Inflammatory macrophage (primary cell): ENCODE measurements at places on chromosomes 1 and 21.

DNA sequence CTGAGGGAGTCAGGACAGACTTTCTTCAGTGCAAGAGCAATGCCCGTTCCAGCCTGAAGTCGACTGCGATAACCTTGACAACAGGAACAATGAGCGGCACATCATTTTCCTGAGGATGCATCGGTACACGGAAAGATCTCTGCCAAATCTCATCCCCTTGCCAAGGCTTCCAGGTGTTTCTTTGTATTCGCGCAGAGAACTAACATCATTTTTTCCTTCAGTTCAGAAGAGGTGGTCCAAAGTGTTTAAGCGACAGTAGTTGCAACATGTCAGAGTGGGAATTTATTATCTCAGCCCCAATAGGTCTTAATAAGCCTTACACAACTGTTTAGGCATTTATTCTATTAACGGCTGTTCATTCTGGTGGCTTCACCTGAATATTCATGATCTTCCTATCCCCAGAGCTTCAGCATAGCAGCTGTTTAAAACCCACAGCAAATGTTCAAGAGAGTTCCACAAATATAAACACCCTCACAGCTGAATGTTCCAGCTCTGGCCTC, 129.7 kb upstream of the NFIA start:
- no peak for DNase-seq

- no peak for DNase-seq
Observed at GRCh38 chr21:37784591-37785318, 131.5 kb downstream of the KCNJ6 start.

DNA sequence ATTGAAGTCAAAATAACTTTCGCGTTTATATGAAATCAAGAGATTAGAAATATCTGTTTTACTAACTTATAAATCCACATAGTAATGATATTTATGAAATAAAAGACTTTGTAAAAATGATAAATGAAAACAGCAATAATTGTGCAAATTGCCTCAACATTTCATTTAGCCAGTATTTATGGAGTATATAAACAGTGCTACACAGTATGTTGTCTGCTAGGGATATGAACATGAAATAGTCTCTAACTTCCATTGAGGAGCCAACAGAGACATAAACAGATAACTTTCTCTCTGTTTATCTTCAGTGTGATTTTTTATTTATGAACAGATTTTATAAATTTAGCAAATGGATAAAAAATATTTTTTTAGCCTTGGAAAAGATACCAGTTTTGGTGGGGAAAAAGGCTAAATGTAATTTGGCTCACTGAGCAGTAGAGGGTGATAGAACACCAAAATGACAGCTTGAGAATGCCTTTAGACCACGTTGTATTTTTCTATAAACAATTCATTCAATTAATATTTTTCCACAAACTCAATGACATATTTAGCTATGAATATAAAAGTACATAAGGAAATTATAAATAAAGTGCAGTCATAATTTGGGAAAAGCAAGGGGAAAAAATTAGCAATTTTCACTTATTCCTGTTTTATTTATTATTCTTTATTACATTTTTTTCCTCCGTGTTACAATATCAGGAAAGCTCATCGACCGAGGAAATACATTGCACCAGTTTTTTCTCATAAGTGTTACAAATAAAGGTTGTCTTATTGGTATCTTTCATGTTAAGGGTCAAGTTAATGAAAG, 47.5 kb upstream of the EEIG2 start:
- peak; percentile 40 for DNase-seq

GRCh38 chr1:219517031-219517430, 95.9 kb downstream of the ZC3H11B start:
- DNase-seq: no peak

DNA sequence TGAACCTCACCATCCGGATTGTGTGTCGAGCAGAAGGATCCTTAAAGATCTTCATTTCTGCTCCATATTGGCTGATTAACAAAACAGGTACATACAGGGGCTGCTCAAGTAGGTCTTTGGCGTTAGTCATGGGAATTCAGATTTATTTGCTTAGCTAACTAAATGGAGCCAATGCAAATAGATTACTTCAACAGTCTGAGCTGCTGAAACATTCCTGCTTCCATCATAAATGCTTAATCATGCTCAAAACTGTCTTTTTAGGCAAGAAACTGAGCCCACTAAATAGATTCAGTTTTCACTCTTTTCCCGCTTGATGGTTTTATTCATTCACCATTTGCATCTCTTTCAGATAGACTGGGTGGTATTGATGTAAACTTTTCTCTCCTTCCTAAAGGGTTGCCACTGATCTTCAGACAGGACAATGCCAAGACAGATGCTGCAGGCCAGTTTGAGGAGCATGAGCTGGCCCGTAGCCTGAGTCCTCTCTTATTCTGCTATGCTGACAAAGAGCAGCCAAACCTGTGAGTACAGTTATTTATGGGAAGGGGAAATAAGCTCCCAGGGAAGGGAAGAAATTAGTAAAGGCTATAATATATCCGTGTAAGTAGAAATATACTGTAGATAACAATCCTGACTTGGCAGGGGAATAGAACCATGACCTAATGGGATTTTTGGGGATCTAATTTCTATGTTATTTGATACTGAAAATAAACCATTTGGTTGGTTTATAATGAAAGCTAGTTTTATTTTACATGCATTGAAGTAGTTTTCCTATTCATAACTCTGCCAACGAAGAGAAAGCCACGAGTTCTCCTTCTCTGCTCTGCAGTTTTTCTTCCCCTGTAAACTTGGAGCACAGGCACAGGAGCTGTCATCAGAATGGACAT, 126.4 kb downstream of the VPS13D start:
- DNase-seq: no peak

DNA sequence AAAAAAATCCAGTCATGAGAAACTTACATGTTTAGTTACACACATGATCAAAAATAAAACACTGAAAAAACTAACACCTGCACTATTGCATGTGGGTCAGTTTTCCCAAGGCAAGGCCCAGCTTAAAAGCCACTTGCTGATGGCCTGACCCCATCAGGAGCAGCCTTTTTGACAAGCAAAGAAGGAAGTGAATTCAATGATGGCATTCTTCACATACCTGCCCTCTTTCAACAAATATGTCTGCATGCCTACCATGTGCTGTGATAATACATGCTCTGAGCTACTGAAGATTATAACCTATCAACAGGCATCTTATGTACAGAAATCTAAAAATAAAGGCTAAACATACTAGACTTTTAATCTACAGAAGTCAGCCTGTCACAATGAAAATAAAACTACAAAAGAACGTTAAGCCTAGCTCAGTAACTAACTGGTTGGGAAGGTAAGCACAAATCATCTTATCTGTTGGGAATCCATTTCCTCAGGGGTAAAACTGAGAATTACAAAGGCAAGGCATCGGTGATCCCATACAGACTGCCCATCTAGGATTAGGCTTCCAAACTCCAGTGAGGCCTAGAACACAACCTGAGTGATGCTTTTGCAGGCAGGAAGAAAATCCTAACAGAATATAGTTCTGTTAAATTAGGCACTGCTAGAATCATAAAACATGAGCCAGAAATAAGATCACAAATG, 14.5 kb downstream of the SORT1 start:
- no peak for DNase-seq

DNA sequence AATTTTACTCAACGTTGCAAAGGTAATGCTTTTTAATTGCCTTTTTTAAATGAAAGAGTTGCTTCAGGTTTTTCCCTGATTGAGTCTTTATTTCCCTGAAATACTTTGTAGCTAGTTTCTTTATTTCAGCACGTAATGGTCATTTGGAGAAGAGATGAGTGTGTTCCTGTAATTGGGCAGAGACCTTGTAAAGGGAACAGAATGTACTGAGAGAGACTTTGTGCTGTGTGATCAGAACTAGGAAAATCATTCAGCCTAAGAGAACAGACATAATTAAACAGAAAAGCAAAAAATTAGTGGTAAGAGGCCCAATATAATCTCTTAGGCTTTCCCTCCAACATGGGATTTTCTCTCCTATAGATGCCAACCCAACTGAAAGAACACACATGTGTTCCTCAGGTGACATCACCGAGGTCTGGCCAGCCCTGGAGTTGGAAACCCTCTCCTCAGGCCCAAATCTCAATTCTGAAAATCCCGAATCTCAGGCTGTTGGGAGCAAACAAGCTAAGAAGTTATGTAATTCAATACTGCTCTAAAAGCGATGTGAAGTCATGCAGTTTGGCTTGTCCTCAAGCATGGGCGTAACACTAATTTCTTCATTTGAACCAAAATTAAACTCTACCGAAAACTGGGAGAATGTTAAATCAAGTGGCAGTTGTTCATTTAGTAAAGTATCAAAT, 102.0 kb downstream of the TGFB2 start:
- no peak for DNase-seq

GRCh38 chr1:39613250-39613649, 26.2 kb downstream of the HEYL start:
- no peak for DNase-seq

DNA sequence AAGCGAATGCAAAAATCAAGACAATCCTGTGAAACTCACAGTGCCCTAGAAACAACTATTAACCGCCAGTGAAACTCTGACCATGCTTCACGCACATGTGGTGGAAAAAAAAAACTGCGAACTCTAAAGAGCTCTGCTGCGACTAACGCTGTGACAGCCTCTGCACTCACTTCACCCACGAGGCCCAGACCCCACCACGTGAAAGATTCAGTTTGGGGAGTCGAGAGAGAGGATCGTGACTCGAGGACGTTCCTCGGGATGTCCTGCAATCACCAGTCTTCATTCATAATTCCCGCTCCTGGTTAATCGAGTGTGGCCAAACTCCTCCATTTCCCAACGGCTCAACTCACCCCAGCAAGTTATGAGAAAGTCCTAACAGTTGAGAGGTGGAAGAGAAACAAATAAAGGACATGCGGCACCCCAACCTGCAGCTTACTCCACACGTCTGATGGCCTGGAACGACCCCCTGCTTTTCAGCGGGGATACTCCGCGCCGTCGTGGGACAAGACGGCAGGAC, 1.1 kb downstream of the SERBP1 start:
- DNase-seq: peak; percentile 35

GRCh38 chr1:162108426-162108825, 38.9 kb downstream of the NOS1AP start:
- no peak for DNase-seq
